ENCODE measurements at places on chromosomes 5 and 9.

- DNase-seq: no peak
Measured at GRCh38 chr5:111720333-111720890, 36.6 kb downstream of the NREP start.

- no peak for DNase-seq
Measured at GRCh38 chr9:135252980-135253304, 165.5 kb downstream of the OLFM1 start.

DNA sequence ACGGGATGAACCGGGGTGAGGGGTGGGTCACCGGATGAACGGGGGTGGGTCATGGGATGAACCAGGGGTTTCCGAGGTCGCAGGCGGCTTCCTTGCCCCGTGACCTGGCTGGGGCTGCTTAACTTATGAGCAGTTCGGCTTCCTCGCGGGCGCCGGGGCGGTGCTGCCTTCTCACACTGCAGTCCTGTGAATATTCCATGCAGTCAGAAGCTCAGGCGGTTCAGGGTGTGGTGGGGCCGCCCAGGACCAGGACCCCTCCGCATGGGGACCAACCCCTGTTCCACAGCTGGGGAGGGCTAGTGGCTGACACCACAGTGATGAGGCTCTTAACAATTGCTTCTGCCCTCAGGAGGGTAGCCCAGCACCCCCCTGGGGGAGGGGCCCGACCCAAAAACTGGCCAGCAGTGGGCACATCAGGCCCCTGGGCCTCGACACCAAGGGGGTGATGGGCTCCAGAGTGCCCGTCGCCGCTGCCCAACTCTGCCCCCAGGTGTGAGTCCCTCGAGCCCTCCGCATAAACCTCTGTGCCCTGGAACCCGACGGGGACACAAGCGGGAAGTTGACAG is 30.9 kb upstream of the SLC9A3 start:
- no peak for DNase-seq

DNA sequence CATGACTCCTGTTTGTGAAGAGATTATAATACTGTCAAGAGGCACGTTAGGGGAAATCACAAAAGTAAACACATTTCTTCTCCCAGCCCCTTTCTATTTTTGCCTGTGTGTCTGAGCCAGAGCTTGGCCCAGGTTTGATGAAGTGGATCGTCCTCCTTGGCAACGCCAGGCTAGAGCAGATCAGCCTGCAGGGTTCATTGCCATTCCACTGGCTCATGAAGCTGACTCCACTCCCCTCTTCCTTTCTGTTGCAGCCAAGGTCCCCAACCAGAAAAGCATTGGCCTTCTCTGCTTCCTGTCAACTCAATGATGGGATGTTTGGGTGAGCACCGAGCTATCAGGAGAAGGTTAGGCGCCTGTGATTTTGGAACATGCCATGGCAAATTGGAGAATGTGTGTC is 3.3 kb downstream of the ADRB2 start:
- no peak for DNase-seq

DNA sequence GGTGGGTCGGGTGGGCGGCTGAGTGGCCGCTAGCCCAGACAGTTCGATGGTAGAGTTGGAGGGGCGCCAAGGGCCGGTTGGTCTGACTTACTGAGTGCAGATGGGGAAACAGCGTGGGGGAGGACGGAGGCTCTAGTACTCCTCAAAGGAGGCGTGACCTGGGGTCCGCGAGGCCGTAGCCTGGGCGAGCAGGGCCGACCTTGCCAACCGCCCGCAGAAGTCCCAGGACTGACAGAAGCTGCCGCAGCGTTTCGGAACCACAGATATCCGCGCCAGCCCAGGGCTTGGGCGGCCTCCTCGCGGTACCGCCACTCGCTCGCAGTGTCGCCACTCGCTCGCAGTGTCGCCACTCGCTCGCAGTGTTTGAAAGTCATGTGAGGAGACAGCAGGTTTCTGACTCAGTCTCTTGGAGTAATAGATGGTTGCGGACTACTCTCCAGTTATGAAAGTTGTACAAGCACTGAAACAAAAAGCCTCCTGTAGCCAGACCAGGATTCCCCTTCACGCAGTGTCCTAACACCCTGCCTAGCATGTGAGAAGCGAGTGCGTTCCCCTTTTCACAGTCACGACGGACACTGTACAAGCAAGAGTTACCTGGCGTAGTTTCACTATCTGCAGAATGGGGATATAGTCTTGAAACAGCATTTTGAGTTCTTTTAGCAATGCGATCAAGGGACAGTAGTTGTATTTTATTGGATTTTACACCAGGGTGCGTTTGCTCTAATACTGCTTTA is 674 bp downstream of the TMEM38B start:
- DNase-seq: peak; percentile 34

GRCh38 chr5:40041452-40041851 is 616.7 kb upstream of the DAB2 start:
- DNase-seq: no peak

GRCh38 chr5:168654211-168654721 is 75.1 kb upstream of the PANK3 start:
- DNase-seq: no peak

DNA sequence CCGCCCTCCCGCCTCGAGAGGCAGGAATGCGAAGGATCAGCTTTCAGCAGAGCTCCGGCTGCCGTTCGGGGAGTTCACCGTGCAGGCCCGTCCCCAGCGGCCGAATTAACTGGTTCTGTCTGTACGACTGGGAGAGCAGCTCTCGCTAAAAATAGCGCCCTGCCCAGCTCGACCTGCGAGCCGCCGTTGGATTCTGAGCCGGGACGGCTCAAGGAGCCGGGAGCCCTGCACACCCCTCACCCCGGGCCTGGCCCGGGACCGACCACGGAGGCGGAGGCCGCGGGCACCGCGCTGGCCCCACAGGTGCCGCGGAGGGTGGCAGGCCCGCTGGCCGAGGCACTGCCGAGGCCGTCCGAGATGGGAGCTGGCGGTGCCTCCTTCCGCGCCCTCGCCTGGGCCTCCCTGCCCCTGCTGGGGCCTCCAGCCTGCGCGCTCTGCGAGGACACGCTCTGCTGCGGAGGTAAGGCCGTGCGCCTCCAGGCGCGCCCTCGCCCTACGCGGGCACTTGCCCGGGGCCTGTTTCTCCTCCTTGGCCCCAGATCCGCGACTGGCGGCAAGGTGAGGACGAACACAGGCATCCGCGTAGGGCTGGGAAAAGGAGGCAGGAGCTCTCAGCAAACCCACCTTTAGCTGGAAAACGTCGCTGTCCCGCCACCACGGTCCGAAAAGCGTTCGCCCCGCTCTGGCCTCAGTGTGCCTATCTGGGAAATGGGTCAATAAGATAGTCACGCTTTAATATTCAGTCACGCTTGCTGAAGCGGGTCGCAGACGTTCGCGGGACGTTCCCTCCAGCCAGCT is 53.1 kb upstream of the DAB2IP start:
- no peak for DNase-seq

DNA sequence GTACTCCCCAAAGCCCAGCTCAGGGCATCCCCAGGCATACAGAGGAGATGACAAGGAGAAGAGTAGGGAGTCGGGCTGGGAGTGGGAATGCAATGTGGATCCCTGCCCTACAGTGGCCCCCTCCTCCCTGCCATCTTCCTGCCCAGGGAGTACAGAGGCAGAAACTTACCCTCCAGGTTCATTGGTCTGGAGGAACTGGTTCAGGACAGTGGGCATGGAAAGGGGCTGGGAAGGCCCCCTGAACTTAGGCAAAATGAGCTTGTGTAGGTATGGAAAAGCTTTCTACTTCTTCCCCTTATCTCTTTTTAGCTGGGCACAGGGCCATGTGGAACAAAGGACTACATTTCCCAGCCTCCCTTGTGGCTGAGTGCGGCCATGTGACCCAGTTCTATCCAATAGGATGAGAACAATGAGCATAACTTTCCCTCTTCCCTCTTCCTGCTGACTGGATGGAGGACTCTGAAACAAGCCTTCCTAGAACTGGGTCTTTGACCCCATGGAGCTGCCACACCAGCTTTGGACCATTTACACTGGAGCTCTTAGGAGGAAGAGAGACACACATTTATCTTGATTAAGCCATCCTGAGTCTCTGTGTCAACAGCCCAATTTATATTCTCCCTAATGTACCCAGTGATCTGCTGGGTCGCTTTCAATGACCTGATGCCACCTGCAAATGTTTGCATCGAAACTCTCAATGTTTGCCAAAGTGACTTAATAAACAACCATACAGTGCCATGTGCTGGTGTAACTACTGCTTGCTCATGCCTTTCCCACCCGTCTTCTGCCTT is 25.0 kb upstream of the HMCN2 start:
- DNase-seq: no peak
